ENCODE measurements at places on chromosomes 3 and 15. TPM values are rescaled to one million over a fixed set of nuclear protein-coding genes. Genes with fewer than 3 reads are reported as not detected.
A peak's percentile ranks its signal among the peaks of the same experiment; 100 is the strongest.

DNA sequence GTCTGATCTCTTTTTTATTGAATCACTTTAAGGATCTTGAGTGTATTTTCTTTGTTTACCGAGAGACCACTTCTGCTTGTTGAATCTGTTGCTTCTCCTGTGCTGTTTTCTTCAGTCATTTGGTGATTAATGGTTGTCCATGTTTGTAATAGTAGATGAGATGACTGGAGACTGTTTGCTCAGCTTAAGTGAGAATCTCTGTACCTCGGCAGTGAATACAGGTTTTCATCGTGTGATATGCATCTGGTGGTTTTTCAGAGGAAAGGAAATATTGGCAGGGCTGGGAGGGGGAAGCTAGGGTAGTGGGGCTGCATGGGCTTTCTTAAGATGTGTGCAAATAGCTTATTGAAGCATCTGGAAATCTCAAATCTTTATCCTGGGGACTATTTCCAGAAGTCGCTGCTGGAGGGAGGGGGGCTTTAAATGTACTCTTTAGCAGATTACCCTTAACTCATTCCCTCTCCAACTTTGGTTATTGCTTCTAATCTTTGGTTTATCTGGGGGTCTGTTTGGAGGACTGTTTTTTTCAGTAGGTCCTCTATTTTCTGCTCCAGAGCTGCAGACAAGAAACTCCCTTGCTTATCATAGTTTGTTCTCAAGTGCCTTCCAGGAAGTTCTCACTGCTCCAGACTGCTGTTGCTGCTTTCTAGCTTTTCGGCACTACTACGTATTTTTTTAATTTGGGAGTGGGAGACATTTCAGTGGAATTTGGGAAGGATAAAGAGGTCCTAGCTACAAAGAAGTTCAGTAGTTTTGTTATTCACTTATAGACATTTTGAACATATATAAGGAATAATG is 19.4 kb downstream of the CMTM8 start:
- no peak for DNase-seq
- H3K27me3 ChIP-seq = no peaks in the 10 kb centered on the region
- no peak overlapping the region for H3K27ac ChIP-seq
- H3K4me3 ChIP-seq = no peak overlapping the region
- no peaks in the 10 kb centered on the region for H3K4me1 ChIP-seq
- H3K36me3 ChIP-seq = no peaks in the 10 kb centered on the region

DNA sequence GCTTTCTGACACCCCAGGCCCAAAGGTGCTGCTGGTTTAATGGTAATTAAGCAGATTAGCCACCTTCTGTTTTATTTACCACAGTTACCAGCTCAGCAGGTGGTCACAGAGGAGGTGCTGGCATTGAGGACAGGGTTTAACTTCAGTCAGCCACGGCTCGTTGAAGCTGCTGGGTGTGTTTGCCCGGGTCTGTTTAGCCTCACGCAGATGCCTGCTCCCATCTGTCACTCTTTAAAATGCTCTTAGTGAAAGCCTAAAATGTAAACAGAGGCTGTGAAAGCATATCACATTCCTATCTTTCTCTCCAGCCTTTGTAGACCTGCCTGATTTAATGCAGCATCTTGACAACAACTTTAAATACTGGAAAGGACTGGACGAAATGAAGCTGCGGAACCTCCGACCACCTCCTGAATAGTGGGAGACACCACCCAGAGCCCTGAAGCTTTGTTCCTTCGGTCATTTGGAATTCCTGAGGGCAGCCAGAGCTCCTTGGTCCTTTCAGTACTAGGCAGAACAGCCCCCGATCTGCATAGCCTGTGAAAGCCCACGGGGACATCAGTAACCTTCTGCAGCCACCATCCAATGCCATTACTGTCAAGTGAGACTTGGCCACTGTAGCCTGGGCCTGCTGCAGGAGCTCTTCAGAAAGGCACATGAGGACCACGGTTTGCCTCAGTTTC is 156.0 kb downstream of the PDE8A start:
- no peaks in the 10 kb centered on the region for H3K27me3 ChIP-seq
- no peak for DNase-seq
- H3K36me3 ChIP-seq = peaks cover 42% of the 10 kb centered on the region
- H3K4me3 ChIP-seq = no peak overlapping the region

- H3K4me3 ChIP-seq = no peak overlapping the region
- H3K27ac ChIP-seq = no peak overlapping the region
- H3K27me3 ChIP-seq = peaks cover 3% of the 10 kb centered on the region
- no peaks in the 10 kb centered on the region for H3K4me1 ChIP-seq
- DNase-seq = peak; percentile 5
These were observed 13.9 kb downstream of the NLGN1 start for GRCh38 chr3:173411375-173411973.

GRCh38 chr15:72532991-72533601 is 59.0 kb downstream of the ARIH1 start:
- no peaks in the 10 kb centered on the region for H3K27me3 ChIP-seq
- DNase-seq = no peak
- H3K4me3 ChIP-seq = no peak overlapping the region
- H3K4me1 ChIP-seq = no peaks in the 10 kb centered on the region
- H3K36me3 ChIP-seq = peaks cover 6% of the 10 kb centered on the region

The ZBBX gene
- total RNA-seq = not detected
